Hindlimb muscle (tissue), 1 donor: ENCODE measurements at places on chromosomes 16 and 17. TPM values are rescaled to one million over a fixed set of nuclear protein-coding genes. Genes with fewer than 3 reads are reported as not detected.

The KRTAP4-4 gene
- not detected for polyA plus RNA-seq

The HBZ gene
- polyA plus RNA-seq, result 1.9 TPM

The SSTR5 gene
- not detected for polyA plus RNA-seq

The CCDC200 gene
- 11.2 TPM for polyA plus RNA-seq

The HSD3B7 gene
- 12.6 TPM for polyA plus RNA-seq

The ABCC11 gene
- not detected for polyA plus RNA-seq

The CYGB gene
- polyA plus RNA-seq, result 22.7 TPM

The ADGRG1 gene
- polyA plus RNA-seq, result 7.4 TPM

The FOXO3B gene
- polyA plus RNA-seq, result 4.9 TPM

The HSD17B2 gene
- 0.30 TPM for polyA plus RNA-seq

The MYO1D gene
- polyA plus RNA-seq, result 5.7 TPM

The HAGHL gene
- 3.0 TPM for polyA plus RNA-seq

The CHST5 gene
- not detected for polyA plus RNA-seq

The DNAJC7 gene
- polyA plus RNA-seq, result 95.6 TPM

The HOXB8 gene
- 0.49 TPM for polyA plus RNA-seq

The CCL4 gene
- polyA plus RNA-seq, result 3.2 TPM

The EFCAB13 gene
- 5.2 TPM for polyA plus RNA-seq

The G6PC1 gene
- not detected for polyA plus RNA-seq

The SYNGR3 gene
- polyA plus RNA-seq, result 2.1 TPM

The ERAL1 gene
- polyA plus RNA-seq, result 44.0 TPM

The TSPAN10 gene
- polyA plus RNA-seq, result 0.96 TPM

The FOXF1 gene
- polyA plus RNA-seq, result not detected

The BPTF gene
- 56.3 TPM for polyA plus RNA-seq

The ST6GALNAC1 gene
- 0.62 TPM for polyA plus RNA-seq

The PRCD gene
- polyA plus RNA-seq, result 4.6 TPM

The USP22 gene
- 185 TPM for polyA plus RNA-seq

The CCDC78 gene
- 1.4 TPM for polyA plus RNA-seq

The KCNG4 gene
- polyA plus RNA-seq, result 0.06 TPM

The KRTAP3-2 gene
- polyA plus RNA-seq, result 0.28 TPM

The HEATR9 gene
- not detected for polyA plus RNA-seq

The NTN3 gene
- 4.4 TPM for polyA plus RNA-seq

The SPNS3 gene
- polyA plus RNA-seq, result 0.86 TPM

The HIC1 gene
- 33.7 TPM for polyA plus RNA-seq

The CLEC10A gene
- polyA plus RNA-seq, result 1.7 TPM

The BRICD5 gene
- polyA plus RNA-seq, result 7.8 TPM

The CMTM2 gene
- 0.71 TPM for polyA plus RNA-seq

The TNFRSF17 gene
- not detected for polyA plus RNA-seq

The RASL10B gene
- 2.8 TPM for polyA plus RNA-seq

The TMIGD1 gene
- polyA plus RNA-seq, result not detected

The EXOSC6 gene
- polyA plus RNA-seq, result 10.2 TPM

The B4GALNT2 gene
- polyA plus RNA-seq, result 0.14 TPM

The TAX1BP3 gene
- 47.5 TPM for polyA plus RNA-seq

The SEC14L5 gene
- polyA plus RNA-seq, result 0.46 TPM

The TBC1D3D gene
- 1.4 TPM for polyA plus RNA-seq

The RNF222 gene
- polyA plus RNA-seq, result 0.09 TPM

The HYDIN gene
- polyA plus RNA-seq, result 2.8 TPM

The GNAO1 gene
- polyA plus RNA-seq, result 1.3 TPM

The SCRN2 gene
- 26.5 TPM for polyA plus RNA-seq

The ADAD2 gene
- polyA plus RNA-seq, result 1.4 TPM
